Stimulated activated CD4-positive, alpha-beta T cell treated with anti-CD3 and anti-CD28 coated beads, TNF-alpha, amount 100 ng/mL, for 4 hours (primary cell): ENCODE measurements at places on chromosomes 2 and 18.

- no peak for DNase-seq
Observed at GRCh38 chr18:51195451-51196117, 1.9 kb downstream of the MEX3C start.

GRCh38 chr2:49028101-49028500 is 126.2 kb downstream of the FSHR start:
- DNase-seq = no peak

GRCh38 chr2:2244508-2244907 is 86.6 kb downstream of the MYT1L start:
- DNase-seq = no peak

- no peak for DNase-seq
Observed at GRCh38 chr2:218885981-218886947, 5.6 kb downstream of the WNT10A start.

DNA sequence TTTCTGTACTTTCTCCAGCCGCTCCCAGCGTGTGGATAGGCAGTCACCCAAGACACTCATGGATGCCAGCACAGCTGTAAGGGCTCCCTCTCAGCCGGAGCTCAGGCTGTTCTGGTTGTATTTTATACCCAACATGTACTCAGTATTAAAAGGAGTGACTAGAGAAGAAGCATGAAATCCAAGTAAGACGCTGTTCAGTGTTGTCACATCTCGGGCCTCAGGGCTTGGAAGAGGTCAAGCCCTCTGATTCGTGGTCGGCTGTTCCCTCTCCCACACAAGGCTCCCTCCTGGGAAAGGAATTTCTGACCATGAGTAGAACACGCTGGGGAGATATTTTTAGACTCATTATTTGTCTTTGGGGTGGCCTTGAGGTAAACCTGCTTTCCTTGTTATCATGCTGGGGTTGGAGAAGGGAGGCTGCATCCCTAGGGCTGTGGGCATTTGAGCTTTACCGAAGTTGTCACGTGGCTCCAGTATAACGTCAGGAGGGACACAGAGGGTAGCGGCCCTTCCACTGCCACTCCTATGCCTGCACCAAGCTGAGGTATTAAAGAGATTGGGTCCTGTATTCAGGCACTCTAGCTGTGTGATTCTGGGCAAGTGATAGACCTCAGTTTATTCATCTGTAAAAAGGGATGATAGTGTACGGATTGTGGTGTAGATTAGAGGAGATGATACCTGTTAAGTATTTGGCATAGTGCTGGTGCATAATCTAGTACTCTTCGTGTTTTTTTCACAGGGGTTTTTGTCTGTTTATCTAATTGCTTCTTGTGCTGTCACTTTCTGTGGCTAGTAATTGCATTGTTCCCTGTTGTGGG is 34.1 kb downstream of the HK2 start:
- no peak for DNase-seq

GRCh38 chr2:74599676-74600075 is 45.2 kb downstream of the DOK1 start:
- no peak for DNase-seq

DNA sequence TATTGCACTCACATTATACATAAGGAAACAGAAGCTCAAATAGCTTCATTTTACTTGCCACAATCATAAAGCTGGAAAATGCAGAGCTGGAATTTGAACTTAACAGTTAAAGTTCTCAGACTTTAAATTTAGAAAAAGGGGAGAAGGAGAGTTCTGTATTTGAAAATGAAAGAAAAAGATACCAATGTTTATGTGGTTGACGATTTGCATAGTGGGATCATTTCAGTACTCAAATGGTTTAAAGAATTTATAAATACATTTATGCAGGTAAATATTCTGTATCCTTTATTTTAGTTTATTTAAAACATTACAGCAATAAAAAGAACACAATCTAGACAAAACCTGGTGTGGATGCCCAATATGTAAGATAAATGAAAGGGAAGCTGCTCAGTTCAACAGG is 25.5 kb upstream of the STAT4 start:
- DNase-seq = no peak

DNA sequence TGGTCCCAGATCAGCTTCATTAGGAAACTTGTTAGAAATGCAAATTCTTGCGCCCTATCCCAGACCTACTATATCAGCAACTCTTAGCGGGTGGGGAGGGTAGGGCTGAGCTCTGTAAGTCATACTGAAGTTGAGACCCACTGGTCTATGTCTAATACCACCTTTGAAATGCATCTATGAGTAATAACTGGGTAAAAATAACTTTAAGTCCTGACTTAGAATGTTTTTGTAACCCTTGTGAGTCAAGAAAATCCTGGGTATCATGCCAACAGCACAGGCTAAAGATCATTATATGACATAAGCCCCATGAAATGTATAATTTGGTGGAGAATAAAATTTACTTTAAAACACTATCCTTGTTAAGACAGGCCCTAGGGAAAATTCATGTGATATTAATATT is 41.4 kb downstream of the PRKD3 start:
- no peak for DNase-seq

DNA sequence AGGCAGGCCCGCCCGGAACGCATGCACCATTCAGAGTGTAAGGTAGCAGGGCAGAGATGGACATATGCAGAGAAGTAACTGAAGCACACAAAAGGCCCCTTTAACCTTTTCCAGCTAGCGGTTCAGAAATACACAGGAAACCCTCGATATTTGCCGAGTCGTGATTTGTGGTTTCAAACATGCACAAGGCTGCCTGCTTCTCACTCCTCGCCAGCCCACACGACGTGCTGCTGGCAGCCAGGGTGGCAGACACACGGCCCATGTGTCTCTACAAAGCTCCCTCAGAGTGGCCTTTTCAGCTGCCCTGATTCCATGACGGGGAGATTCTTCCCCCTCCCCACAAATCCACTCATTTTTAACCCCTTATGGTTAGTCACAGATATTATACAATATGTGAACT is 23.6 kb downstream of the ZBTB7C start:
- no peak for DNase-seq
